ENCODE measurements at places on chromosomes 7 and 10. TPM values are rescaled to one million over a fixed set of nuclear protein-coding genes. Genes with fewer than 3 reads are reported as not detected.

WEE2 gene
- total RNA-seq: not detected

ALKBH4 gene
- 9.3 TPM for total RNA-seq

DNA sequence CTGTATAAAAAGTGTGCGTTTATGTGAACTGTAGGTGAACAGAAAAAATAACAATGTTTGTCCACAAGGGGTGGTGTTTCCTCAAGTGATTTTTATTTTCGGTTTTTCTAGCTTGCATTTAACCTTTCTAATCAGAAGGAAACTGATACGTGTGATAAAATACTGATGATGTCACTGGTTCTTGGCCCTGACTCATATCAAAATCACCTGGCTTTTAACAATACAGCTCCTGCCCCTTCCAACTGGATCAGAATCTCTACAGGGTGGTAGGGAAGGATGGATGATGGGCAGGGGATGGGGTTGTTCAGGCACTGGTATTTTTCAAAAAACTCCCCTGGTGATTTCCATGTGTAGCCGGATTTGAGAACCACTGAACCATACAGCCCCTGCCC, 10.9 kb downstream of the NPFFR1 start:
- peak; percentile 12 for DNase-seq

DNA sequence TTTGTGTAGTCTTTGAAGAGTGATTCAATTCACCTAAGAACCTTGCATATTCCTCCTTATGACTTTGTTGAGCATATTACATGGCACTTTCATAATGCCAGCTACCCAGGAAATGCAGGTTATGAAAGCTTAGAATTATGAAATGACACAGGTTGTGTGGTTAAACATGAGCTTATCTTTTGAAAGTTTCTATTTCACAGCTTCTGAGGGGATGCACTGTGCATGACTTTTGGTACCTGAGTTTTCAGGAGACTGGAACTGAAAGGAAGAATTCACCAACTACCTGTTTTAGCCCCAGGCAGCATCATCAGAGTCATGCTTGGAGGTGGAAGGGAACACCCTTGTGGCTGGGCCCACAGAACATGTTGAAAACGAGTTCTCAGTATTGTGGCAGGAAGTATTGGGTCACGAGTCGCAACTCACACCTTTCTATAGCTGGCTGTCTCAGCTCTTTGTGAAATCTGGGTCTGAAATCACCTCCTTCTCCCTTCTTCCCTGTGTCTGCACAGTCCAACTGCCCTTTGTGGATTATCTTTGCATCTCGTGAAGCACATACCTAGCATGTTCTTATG, 228.2 kb downstream of the PTEN start:
- peak; percentile 61 for DNase-seq
